Lower lobe of right lung (tissue), 2 donors: ENCODE measurements at places on chromosomes 3 and 15. TPM values are rescaled to one million over a fixed set of nuclear protein-coding genes. Genes with fewer than 3 reads are reported as not detected.

DNA sequence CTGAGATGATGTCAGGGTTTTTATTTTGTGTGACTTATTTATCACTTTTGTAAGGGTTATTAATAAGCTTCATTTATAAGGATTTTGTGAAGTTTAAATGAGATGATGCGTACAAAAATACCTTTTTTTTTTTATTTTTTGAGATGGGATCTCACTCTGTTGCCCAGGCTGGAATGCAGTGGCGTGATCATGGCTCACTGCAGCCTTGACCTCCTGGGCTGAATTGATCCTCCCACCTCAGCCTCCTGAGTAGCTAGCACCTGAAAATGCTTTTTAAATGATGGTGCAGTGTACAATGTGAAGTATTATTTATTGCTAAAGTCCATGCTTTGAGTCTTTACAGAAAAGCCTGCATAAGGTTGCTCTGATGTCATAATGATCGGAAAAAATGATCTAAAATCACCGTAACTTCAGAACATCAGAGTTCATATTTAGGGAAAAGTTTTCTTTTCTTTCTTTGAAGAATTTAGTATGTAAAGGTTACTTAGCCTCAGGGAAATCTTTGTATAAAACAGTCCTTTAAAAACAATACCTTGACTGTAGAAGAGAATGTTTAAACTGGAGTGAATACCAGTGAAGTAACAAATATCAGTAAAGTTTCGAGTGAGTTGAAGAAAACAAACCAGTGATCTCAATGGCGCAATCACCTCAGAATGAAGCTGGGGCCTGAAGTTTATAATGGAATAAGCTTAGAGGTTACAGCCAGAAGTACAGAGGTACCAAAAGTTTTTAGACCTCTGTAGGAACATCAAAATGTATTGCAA is 29.7 kb downstream of the TCF12 start:
- DNase-seq, result no peak

DNA sequence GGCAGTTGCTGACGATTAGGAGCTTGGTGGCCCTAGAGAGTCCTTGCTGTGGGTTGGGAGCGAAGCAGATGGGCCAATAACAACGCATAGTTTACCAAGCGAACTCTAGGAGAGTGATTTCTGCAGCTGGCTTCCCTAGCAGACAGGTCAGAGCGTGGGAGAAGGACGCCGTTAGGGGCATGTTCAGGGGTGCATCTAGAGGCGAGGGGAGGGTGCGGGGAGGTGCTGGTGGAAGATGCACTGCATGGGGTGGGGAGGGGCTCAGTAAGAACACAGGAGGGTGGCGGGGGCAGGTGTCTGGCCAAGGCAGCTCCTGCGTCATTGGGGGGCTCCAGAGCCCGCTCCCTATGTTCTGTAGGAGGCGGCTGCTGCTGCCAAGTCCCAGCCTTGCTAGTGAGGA is 8.9 kb downstream of the APBA2 start:
- peak; percentile 26 for DNase-seq

DNA sequence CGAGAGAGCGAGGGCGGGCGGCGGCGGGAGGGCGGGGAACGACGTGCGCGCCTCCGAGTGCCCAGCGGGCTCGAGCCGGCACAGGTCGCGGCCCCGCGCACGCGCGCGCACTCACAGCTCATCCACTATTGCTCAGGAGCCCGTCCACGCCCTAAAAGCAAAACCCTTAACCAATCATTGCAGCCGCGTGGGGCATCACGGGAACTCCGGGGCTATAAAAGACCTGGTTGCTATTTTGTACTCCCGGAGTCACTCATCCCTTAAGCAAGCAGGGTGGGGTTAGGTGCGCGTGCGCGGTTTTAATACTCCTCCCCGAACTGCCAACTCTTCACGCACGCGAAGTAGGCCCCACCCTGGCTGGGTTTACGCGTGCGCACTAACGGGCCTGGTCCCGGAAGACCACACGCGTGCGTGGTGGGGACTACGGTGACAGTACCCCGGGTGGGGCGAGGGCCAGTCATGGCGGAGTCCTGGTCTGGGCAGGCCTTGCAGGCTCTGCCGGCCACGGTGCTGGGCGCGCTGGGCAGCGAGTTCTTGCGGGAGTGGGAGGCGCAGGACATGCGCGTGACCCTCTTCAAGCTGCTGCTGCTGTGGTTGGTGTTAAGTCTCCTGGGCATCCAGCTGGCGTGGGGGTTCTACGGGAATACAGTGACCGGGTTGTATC is at the start of the genes RHOA and TCTA:
Gene RHOA (minus strand): TSS at position 9 of the 664 bp plus-strand sequence. CDS start 36,387 bp downstream, outside the sequence.
Gene TCTA (plus strand): TSS at position 456 of the 664 bp plus-strand sequence. CDS start 4 bp downstream, at position 460.
- peak; percentile 99 for DNase-seq

GRCh38 chr3:120457827-120458226 is 7.0 kb upstream of the FSTL1 start:
- DNase-seq, result no peak

The PLA2G4D gene
- total RNA-seq, result not detected

DNA sequence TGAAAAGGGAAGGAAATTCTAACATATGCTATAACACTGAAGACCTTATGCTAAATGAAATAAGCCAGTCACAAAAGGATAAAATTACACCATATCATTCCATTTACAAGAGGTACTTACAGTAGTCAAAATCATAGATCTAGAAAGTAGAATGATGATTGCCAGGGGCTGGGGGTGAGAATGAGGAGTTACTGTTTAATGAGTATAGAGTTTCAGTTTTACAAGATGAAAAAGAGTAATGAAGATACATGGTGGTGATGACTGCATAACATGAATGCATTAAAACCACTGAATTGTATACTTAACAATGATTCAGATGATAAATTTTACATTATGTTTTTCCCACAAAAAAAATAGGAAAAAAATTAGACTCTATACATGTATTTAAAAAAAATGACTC is 152.6 kb downstream of the SCAPER start:
- no peak for DNase-seq

- DNase-seq, result no peak
These were observed 162.1 kb downstream of the C3orf38 start for GRCh38 chr3:88311826-88312225.

- DNase-seq, result no peak
These were observed 23.5 kb upstream of the ARPIN start for GRCh38 chr15:89936051-89936785.

The CACNA2D2 gene
- total RNA-seq, result 105 TPM

The SPRED1 gene
- 57.7 TPM for total RNA-seq

- DNase-seq, result no peak
These were observed 6.3 kb downstream of the TMEM43 start for GRCh38 chr3:14131134-14131533.

DNA sequence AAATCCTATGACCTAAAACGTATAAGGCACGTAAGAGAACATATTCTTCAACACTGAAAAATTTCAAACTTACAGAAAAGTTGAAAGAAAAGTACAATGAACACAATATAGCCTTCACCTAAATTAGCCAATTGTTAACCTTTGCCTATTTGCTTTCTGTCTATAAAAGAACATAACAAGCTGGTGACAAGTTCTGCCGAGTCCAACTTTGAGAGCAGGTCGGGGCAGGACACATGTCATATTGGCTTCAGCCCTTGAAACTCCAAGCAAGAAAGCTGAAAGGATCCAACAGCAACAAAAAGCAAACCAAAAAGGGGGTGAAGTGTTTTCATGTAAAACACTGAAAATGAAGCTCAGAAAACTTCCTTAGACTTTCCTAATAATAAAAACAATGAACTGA is 59.1 kb downstream of the TBC1D2B start:
- DNase-seq, result no peak

- no peak for DNase-seq
These were observed 118.8 kb upstream of the AZI2 start for GRCh38 chr3:28467414-28467813.

The B3GNT5 gene
- total RNA-seq, result 30.8 TPM

DNA sequence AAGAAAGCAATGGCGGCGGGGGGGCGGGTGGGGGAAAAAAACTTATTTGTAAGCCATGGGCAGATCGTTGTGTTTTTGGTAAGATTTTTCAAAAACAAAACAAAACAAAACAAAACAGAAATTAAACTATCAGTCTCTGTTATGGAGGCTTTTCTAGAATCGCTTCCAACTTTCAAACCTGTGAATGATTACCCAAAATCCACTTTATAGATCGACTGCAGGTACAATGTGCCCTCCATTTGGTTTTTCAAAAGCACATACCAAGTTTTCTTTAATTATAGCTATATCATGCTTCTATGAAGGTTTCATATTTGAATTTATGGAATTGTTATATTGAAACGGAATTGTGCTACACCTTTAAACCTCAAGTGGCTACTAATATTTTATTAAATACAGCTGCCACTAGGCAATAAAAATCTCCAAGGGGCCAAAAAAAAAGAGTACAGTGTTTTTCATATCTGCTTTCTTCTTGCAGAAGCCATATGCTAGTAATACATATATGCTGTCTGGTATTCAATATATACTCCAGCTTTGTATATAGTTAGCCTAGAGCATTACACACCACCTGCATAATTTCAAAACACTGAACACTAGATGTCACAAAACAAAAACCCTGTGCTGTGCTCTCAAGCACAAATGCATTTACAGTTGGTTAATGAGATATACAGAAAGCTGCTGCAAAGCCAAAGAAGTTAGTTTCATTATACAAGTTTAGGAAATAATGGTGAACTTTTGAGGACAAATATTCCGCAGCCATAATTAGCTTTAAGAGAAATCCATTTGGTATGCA is 683.8 kb upstream of the NR2F2 start:
- DNase-seq, result no peak

DNA sequence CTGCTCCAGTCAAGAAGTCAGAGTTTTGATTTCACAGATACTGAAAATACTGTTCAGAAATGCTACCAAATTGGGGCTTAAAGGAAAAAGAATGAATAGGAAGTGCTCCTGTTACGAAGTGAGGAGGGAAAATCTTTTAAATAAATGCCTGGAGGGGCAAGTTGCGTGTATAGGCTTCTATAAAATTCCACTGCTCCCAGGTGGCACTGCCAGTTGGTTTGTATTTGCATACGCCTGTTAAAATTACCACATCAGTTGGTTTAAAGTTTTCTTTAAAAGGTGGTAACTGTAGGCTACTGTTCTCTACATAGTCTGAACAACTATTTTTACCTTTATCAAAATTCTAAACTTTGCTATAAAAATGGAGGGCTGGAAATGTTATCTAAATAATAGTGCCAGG is 123.5 kb downstream of the DLG1 start:
- DNase-seq, result no peak

DNA sequence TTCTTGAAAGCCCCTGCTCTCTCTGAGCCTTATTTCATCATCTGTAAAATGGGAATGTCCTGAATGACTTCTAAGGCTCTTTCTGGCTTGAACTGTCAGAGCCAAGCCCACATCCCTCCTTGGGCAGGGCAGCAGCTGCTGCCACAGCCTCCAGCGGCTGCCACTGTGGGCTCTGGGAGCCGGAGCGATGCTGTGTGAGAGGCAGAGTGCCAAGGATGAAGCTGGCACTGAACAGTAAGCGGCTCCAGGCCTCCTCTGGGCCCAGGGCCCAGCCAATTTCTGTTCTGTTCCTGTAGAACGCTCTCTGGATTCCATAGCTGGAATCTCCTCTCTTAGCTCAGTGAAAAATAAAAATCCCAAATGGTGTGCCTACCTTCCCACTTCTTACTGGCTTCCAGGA is 4.4 kb downstream of the CPLX3 start:
- DNase-seq, result no peak

GRCh38 chr3:877001-877400 is 215.8 kb upstream of the CNTN6 start:
- DNase-seq, result no peak

- peak; percentile 8 for DNase-seq
These were observed 220.7 kb downstream of the TBC1D2B start for GRCh38 chr15:77856705-77857346.

The XIRP1 gene
- total RNA-seq, result not detected

The C2CD4A gene
- 0.18 TPM for total RNA-seq

The TLNRD1 gene
- 24.7 TPM for total RNA-seq

- DNase-seq, result no peak
These were observed 87.4 kb downstream of the NUP210 start for GRCh38 chr3:13332740-13333139.

GRCh38 chr3:46399557-46399956 is 7.3 kb downstream of the CCR5AS start:
- DNase-seq, result no peak

The TRH gene
- not detected for total RNA-seq

DNA sequence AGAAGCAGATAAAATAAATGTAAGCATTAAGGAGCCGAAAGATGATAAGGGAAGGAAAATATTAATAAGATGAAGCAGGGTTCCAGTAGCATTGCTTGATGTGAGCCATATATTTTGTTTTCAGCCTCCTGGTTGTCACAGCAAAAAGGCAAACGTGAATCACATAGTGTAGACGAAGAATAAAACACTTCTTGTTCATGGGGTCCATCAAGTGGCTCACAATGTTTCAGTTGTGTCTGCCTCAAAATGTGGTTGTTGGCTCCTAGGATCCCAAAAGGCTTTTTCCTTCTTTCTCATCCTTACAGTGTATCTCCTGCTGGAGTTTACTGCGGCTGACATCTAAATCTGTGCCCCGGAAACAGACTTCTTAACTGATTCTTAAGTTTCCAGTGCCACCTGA is 195.1 kb downstream of the GHSR start:
- DNase-seq, result no peak

- no peak for DNase-seq
These were observed 192.4 kb upstream of the PEX5L start for GRCh38 chr3:180229113-180229512.

The PGBD4 gene
- total RNA-seq, result 1.5 TPM

The BCHE gene
- 5.8 TPM for total RNA-seq

DNA sequence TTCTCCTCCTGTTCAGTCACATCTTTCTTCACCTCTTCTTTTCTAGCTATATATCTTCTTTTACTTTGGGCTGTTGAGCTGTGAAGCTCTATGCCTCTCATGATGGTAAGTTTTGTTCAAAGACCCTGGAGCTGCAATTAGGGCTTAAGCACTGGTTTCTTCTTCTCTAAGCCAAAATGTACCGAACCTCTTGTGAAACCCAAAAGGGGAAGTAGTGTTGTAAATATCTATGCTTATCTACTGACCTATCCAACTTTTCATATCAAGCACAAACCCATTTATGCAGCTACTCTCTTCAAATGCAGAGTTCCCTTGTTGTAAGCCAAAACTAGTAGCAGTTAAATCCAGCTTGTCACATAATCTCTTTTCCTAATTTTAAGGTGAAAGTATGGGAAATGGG is 123.6 kb upstream of the CD96 start:
- no peak for DNase-seq

DNA sequence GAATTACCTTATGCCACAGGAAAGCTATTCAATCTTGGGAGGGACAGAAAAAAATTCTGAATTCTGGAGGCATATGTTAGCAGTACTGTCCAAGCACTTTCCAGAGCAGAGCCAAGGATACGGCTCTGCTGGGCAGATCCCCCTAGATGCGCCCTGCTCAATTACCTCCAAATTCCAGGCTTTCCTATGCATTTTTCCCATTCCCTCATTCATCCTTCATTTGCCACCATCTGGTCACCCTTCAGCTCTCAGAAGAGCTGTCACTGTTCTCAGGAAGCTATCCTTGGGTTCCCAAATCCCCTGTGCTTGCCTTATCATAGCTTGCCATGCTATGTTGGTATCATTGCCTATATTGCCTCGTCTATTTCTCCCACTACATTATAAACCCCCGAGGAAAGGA is 45.2 kb downstream of the RYK start:
- DNase-seq, result no peak

The GOLGA8S gene
- total RNA-seq, result 0.53 TPM
